ENCODE measurements at places on chromosomes 3 and 15. TPM values are rescaled to one million over a fixed set of nuclear protein-coding genes. Genes with fewer than 3 reads are reported as not detected.

Gene NEK10
- total RNA-seq: 28.1 TPM

DNA sequence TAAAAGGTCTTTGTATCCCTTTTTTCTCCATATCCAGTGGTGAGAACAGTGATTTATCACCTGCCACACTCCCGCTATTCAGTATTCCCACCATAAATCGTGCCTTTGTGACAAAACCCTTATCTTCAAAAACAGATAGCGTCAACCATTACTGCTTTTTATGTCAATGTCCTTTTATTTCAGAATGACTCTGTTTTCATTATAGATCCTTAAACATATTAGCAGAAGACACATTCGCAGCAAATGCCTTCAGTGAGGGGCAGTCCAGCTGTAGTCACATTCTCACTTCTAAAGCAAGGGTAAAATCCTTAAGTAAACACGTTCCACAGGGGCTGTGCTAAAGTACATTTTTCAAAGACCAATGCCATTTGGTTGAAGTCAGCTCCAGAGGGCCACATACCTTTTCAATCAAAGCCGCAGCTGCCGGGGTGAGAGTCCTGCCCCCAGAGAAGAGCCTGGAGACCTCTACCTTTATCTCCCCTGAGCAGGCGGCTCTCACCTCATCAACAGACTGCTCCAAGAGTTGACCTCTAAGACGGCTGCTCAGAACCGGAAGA is 53.4 kb downstream of the PDZRN3 start:
- no peak for DNase-seq

DNA sequence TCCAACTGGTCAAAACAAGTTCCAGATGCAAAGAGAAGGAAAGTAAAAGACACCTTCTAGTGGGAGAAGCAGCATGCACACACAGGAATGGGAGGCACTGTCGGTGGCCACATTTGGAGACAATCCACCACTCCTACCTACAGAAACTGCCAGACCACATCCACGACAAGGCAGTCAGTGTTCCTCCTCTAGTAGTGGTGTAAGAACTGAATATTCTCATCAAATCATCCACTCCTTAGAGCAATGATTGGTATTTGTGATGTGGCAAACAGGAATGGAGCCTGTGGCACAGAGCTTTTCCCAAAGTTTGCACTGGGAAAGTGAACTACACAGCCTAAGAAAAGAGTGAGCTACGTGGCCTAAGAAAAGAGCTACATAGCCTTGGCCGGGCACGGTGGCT is 5.1 kb upstream of the SPINT1 start:
- DNase-seq: no peak

- peak; percentile 16 for DNase-seq
Observed at GRCh38 chr3:30199096-30199759, 407.2 kb upstream of the TGFBR2 start.

GRCh38 chr15:74789741-74790079 is 7.8 kb downstream of the CSK start:
- no peak for DNase-seq

DNA sequence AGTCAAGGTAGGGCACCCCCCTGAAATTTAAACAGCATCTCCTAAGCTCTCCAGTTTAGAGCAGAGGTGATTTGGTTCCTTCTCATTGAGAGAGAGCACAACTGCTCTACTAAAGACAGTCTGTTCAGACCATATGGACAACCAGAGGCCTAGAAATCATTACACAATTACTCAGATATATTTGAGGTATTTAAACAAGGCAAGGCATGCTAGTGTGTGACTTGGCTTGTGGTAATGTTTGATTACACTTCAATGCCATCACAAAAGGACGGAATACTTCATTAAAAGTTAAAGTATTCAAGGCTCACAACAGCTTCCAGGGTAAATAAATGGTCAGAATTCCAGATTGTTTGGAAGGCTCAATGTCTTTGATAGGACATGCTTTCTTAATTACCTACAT is 110.2 kb downstream of the LRTM1 start:
- DNase-seq: no peak
